ENCODE measurements at places on chromosomes 16 and 17.
A peak's percentile ranks its signal among the peaks of the same experiment; 100 is the strongest.

DNA sequence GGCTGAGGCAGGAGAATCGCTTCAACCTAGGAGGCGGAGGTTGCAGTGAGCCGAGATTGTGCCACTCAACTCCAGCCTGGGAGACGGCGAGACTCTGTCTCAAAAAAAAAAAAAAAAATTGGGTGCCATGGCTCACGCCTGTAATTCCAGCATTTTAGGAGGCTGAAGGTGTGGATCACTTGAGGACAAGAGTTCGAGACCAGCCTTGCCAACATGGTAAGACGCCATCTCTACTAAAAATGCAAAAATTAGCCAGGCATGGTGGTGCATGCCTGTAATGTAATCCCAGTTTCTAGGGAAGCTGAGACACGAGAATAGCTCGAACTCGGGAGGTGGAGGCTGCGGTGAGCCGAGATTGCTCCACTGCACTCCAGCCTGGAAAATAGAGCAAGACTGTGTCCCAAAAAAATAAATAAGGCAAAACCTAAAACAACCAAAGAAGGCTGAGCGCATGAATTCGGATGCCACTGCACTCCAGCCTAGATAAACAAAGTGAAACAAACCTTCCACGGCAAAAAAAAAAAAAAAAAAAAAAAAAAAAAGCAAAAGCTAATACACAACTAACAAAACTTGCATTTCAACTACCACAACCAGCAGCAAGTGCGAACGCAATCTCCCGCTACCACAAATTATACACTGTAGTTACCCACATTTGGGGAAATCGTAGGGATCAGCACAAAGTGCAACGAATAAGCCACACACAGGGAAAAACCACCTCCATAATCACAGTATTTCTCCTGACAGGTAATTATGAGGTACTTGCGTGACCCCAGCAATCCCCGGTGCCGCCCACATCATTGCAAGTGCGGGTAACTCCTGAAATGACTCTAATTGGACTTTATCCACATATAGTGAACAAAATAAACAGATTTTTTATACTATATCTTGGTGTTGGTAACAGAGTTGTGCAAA lies 25.6 kb downstream of the TEX14 start:
- no peak for DNase-seq

- no peak for DNase-seq
These were observed 15.4 kb downstream of the SLC25A10 start for GRCh38 chr17:81727324-81728031.

DNA sequence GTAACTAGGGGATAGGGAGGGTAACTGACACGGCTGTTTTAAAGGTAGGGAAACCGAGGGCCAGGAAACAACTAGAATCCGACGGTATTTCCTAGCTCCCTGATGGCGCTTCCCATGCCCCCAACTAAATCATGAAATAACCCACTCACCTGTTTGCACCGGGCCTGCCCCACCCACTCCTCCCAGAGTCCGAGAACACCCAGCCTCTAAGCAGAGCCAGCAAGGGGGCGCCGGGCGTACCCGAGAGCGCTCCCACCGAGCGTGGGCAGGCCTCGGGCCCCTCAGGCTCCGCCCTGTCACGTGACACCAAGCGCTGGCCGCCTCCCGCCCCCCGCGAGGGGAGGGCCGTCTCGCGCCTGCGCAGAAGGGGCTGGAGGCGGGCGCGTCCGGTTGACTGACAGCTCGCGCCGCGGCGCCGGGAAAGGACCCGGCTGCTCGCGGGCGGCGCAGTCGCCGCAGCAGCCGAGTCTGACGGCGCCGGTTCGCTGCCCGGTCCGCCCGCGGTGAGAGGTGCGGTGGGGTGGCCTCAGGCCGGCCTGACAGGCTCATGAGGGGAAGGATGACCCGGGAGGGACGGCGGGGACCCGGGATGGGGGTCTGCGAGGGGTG lies at the start of gene KIAA0513:
Gene KIAA0513 (plus strand): TSS at position 447 of the 609 bp plus-strand sequence. CDS start 39,277 bp downstream, outside the sequence.
- DNase-seq, result peak; percentile 96

DNA sequence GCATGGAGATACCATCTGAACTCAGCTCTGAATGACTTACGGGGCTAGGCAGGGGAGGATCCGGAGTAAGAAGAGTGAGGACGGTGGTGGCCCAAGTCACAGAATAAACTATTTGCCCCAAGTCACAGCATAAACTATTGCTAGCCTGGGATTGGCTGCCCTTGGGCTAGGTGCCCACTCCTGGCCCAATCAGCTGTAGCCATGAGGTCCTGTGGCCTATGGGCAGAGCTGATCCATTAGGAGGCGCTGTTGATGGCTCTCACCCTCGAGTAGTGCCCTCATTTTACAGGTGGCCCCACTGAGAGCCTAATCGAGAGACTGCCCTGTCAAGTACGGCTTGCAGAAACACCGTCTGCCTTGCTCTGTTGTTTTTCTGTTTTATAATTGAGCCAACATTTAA lies 62.3 kb upstream of the ZNF423 start:
- no peak for DNase-seq

All from neural crest cell (in vitro differentiated cells).